ENCODE measurements at places on chromosomes 6 and 20.

DNA sequence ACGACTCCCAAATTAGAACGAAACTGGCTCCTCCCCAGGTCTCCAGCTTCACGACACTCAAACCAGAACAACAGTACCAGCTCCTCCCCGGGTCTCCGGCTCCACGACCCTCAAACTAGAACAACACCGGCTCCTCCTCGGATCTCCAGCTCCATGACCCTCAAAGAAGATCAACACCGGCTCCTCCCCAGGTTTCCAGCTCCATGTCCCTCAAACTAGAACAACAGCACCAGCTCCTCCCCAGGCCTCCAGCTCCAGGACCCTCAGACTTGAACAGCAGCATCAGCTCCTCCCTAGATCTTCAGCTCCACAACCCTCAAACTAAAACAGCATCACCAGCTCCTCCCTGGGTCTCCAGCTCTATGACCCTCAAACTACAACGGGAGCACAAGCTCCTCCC is 13.8 kb downstream of the ULBP3 start:
- no peak for DNase-seq

- no peak for DNase-seq
These were observed 106.7 kb upstream of the PLEKHG1 start for GRCh38 chr6:150492941-150493340.

- no peak for DNase-seq
These were observed 658.2 kb downstream of the HACE1 start for GRCh38 chr6:104201557-104201956.

- DNase-seq, result no peak
These were observed 54.6 kb upstream of the PIM1 start for GRCh38 chr6:37115236-37115895.

- DNase-seq, result no peak
These were observed 100.4 kb downstream of the TOX2 start for GRCh38 chr20:44014807-44015732.

- DNase-seq, result no peak
These were observed 2.5 kb upstream of the PTK6 start for GRCh38 chr20:63539441-63540370.

DNA sequence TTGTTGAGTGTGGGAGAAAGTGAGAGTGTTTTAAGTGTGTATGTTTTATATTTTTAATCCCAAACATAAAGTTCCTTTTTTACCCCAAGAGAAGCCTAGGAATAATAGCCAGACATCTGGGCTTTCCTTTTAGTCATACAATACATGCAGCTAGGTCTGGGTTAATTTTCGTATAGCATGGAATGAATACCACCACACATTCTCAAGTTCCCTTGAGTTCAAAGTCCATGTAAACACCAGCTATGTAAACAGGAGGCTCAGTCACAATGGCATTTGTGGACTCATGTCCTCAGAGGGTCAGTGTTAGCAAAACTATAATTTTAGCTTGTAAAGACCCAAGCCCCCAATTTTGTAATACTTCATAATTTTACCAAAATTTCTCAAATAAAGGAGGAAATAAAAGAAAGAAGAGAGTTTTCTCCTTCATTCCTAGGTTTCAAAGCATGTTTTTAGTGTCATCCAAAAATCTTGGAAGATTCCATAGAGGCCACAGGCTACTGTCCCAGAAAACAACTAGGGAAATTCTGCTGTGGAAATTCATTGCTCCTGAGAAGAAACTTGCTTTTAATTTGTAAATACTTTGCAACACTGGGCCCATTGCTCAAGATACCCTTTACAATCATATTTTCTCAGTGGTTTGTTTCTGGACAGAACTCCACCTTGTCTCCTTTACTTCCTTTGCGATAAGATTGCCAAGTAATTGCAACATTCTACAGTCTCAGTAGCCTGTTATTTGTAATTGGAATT is 671.2 kb downstream of the COL12A1 start:
- no peak for DNase-seq

GRCh38 chr6:83092756-83093399 is 25.4 kb downstream of the DOP1A start:
- no peak for DNase-seq

DNA sequence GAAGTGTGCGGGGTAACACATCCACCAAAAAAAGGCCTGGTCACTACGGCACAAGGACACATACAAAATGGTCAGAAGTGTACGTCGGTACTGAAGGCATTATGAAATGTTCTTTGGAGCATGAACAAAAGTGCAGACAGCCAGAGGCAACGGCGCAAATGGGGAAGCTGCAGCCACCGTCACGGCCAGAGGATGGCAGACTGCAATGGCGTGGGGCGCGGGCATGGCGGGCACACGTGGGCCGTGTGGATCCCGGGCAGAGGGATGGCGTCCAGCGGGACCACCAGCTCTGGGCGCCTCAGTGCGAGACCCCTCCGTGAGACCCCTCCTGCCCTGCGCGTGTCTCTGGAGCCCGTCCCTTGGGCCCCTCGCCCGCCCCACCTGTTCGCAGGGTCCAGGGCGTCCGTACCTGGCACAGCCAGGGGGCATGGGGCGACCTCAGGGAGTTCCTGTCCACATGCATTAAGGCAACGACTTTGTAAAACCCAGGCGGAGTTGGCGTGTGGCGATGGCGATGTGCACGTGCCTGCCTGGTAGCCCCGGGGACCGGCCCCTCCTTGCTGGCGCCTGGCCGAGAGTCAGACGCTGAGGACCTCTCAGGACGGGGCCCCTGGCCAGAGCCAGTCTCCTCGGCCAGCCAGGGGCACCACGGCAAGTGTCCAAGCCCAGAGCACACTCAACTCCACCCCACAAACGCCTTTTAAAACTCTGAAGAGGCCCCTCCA is 39.5 kb upstream of the CHRNA4 start:
- no peak for DNase-seq

DNA sequence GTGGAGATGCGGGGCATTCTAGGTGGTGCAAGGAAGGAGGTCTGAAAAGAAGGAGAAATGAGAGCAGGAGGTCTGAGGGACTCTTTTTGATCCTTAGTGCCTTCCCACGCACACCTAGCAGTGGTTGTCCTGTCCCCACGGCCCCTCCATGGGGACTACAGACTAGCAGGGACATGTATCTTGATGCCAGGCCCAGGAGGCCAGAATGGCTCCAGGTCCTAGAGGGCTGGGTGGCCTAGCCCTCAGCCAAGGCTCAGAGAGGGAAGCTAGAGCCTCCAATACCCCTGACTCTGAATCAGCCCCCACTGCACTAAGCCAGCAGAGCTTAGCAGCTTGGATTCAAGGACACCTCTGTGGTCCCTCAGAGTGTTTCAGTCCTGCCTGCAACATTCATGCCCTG is 16.7 kb upstream of the BLCAP start:
- no peak for DNase-seq

- DNase-seq, result no peak
These were observed 33.5 kb downstream of the ZNF184 start for GRCh38 chr6:27439371-27439770.

DNA sequence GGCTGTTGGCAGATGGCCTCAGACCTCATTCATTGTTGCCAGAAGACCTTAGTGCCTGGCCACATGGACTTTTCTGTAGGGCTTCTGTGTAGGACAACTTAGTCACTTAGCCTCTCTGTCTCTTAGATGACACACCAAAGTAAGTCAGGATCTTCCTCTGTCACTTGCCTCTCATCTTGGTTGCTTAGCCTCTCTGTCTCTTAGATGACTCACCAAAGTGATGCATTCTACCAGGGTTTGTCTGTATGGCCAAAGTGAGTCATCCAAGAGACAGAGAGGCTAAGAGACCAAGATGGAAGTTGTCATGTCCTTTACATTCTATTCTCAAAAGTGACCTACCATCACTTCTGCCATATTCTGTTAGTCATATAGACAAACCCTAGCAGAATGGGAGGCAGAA is 255.9 kb upstream of the DEFB112 start:
- no peak for DNase-seq

GRCh38 chr6:111942561-111942960 is 69.3 kb upstream of the FYN start:
- DNase-seq, result no peak

DNA sequence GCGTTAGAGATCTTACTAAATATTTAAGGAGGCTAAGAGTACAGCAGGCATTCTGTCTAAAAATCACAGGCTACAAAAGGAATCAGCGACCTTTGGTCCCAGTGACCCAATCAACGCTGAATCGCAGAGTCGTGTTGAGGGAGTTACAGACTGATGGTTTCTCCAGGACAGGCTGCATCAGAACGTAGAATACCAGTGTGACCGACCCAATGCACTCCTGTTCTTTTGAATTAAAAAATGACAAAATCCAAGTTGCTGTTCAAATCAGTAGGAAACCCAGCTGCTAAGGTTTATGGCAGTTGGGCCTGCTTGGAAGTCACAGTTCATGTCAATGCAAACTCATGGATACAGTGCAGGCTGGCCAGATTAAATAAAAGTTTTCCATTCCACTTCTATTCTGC is 155.8 kb upstream of the AFDN start:
- no peak for DNase-seq

- no peak for DNase-seq
These were observed 37.4 kb downstream of the KIAA1755 start for GRCh38 chr20:38222923-38223742.

DNA sequence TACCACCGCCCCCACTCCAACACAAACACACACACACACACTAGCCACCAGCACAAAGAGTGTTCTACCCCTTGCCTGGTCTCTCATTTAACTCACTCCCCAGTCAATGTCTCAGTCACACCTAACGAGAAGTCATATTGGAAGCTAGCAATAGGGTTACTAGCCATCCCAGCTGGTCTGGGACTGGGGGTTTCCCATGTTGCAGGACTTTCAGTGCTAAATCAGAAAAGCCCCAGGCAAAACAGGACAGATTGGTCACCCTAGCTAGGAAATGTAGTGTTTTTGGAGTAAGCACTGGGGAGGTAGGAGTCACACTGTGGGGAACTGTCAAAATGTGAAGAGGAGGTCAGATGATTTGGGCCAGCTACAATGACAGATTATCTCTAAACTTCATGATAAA is 158.1 kb downstream of the UNC5CL start:
- no peak for DNase-seq

DNA sequence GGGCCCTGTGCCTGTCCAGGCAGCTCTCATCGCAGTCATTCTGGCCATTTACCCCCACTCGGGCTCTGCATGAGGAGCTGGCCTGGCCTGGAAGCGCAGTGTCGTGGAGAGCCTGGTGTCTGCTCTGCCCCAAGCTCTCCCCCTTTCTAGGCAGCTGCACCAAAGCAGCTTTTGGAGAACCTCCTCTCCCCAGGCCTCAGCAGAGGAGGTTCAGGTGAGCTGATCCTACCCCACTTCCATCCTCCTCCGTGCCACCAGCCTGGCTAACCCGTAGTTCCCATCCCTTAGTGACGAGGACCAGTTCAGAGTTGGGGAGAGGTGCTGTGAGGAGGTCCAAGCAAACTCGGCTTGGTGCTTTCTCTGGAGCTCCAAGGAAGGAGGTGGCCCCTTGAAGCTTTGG is 30.5 kb upstream of the PHACTR3 start:
- DNase-seq, result no peak

- no peak for DNase-seq
These were observed 115.4 kb downstream of the LAMP5 start for GRCh38 chr20:9629831-9630230.

GRCh38 chr6:105593056-105593690 is 190.3 kb upstream of the PREP start:
- no peak for DNase-seq

- DNase-seq, result no peak
These were observed 25.0 kb downstream of the FBXO5 start for GRCh38 chr6:152957796-152958195.
